ENCODE measurements at places on chromosomes 6 and 20.

DNA sequence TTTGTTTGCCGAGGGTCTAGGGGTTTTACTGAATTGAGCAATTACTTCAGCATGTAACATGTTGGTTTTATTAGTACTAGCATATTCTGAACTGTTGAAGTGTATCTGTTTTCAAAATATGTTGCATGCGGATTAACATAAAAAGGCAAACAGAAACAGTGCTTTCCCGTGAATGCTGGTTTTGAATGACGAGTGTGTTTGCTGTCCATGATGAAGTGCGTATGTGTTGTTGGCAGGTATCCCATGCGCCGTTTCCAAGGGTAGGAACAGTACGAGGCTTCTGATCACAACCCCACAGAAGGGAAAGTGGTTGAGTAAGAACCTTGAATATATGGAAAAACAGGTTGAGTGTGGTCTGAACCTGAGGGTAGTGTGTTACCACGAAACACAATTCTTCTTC, 232.9 kb downstream of the SAMD5 start:
- no peak for DNase-seq

DNA sequence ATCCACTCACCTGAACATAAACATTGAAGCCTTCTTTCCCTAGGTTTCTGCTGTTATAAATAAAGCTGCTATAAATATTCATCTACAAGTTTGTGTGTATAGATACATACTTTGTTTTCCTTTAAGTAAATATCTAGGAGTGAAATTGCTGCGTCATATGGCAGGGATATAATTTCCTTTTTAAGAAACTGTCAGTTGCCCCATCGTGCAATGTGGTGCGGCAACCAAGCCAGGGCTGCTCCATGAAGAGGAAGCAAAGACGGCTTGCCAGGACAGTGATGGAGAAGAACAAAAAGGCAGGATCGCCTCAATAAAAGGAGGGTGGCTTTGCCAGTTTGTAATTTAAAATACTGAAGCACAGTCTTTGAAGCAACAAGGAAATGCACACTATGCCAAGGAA, 36.6 kb downstream of the CITED2 start:
- DNase-seq, result no peak

- no peak for DNase-seq
Observed at GRCh38 chr20:53647286-53647821, 53.7 kb upstream of the ZNF217 start.

GRCh38 chr6:136669299-136669699, 119.1 kb upstream of the MAP7 start:
- DNase-seq, result no peak

DNA sequence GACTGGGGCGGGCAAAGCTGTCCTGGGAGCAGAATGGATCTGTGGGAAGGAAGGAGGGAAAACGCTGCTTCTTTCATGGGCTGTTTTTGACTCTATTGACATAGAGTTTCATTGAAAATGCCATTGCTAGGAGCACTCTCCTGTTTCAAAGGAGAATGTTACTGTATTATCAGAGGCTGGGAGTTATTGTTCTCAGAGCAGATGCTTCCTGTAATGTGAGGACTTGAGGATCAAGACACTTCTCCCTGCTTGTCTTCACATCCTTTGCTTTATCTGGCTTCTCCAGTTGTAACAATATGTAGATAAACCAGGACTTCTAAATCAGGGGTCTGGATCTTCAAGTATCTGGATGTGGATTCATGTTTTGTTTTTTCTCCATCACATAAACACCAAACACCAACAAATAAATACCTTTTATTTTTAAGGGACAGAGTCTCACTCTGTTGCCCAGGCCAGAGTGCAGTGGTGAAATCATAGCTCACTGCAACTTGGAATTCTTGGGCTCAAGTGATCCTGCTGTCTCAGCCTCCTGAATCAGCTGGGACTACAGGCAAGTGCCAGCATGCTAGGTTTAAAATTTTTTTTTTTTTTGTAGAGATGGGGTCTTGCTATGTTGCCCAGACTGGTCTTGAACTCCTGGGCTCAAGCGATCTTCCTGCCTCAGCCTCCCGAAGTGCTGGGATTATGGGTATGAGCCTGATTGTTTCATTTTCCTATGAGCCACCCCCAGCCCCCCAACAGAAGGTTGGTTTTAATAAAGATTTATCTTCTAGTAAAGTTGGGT, 3.9 kb downstream of the CD109 start:
- DNase-seq, result no peak

- DNase-seq, result no peak
Observed at GRCh38 chr6:44217332-44218143, 812 bp downstream of the MYMX start.

GRCh38 chr6:118905851-118906250, 11.9 kb downstream of the ASF1A start:
- DNase-seq, result no peak

- DNase-seq, result no peak
Observed at GRCh38 chr6:105759946-105760345, 326.2 kb upstream of the PRDM1 start.

DNA sequence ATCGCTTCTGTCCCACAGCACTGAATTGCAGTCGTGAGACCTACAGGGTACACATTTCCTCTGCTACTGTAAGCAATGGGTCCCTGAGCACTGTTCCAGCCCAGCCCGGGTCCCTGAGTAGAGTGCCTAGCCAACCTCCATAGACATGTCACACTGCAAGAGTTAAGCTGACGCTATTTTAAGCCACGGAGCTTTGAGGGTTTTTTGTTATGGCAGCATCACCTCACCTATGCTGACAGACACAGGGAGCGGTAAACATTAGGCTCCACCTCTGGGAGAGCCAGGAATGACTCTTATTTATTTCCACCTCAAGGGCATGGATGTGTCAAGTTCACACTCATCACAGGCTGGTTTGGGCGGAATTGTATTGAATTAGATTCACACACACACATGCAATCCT, 45.1 kb downstream of the GRM4 start:
- no peak for DNase-seq

GRCh38 chr6:170355661-170356060, 49.1 kb downstream of the FAM120B start:
- DNase-seq, result no peak

GRCh38 chr6:37486121-37486839, 13.4 kb downstream of the CCDC167 start:
- DNase-seq, result no peak

- DNase-seq, result no peak
Observed at GRCh38 chr6:148892247-148892646, 145.4 kb downstream of the UST start.
